Mammary epithelial cell (primary cell): ENCODE measurements at places on chromosomes 3 and 15. TPM values are rescaled to one million over a fixed set of nuclear protein-coding genes. Genes with fewer than 3 reads are reported as not detected.

ITGB5 gene
- polyA plus RNA-seq = 206 TPM

TRIM42 gene
- not detected for polyA plus RNA-seq

IFT80 gene
- 8.2 TPM for polyA plus RNA-seq

CHRM5 gene
- polyA plus RNA-seq = 0.02 TPM

GRK7 gene
- not detected for polyA plus RNA-seq

DOCK3 gene
- polyA plus RNA-seq = 0.08 TPM

SERINC4 gene
- 0.11 TPM for polyA plus RNA-seq

CELF6 gene
- 0.02 TPM for polyA plus RNA-seq
